ENCODE measurements at places on chromosomes 3 and 15.

DNA sequence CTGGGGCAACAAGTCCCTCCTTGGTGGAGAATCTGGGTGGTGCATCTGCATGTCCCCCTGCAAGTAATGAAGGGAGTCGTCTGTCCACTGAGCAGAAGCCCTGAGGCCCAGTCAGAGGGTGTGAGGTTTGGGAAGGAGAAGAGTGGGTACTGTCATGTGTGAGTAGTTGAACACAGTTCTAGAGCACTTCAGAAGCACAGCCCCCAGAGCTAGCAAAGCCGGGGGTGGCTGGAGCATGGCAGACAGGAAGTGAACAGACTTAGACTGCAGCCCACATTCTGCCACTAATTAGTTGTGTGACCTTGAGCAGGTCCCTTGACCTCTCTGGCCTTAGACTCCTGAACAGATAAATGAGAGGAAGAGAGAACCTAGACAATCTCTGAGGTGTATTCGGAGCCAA, 207.6 kb downstream of the UACA start:
- no peak for DNase-seq

- DNase-seq: no peak
Measured at GRCh38 chr15:88467935-88468528, 524 bp downstream of the MRPS11 start.

DNA sequence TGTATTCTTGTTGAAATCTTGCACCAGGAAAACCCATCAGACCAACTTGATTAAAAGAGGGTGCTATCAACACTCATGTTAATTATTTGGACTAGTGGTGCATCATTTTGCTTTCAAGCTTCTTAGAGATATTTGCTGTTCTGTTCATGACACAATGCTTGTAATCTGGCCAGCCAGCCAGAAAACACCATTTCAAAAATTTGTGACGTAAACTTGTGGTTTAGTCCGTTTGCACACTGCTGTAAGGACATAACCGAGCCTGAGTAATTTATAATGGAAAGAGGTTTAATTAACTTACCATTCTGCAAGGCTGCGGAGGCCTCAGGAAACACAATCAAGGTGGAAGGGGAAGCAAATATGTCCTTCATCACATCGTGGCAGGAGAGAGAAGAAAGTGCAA, 374.3 kb upstream of the TGFBR2 start:
- no peak for DNase-seq

- DNase-seq: no peak
Measured at GRCh38 chr3:112640276-112640929, 540 bp downstream of the CCDC80 start.

- DNase-seq: no peak
Measured at GRCh38 chr3:52222319-52223221, 2.9 kb downstream of the TLR9 start.

DNA sequence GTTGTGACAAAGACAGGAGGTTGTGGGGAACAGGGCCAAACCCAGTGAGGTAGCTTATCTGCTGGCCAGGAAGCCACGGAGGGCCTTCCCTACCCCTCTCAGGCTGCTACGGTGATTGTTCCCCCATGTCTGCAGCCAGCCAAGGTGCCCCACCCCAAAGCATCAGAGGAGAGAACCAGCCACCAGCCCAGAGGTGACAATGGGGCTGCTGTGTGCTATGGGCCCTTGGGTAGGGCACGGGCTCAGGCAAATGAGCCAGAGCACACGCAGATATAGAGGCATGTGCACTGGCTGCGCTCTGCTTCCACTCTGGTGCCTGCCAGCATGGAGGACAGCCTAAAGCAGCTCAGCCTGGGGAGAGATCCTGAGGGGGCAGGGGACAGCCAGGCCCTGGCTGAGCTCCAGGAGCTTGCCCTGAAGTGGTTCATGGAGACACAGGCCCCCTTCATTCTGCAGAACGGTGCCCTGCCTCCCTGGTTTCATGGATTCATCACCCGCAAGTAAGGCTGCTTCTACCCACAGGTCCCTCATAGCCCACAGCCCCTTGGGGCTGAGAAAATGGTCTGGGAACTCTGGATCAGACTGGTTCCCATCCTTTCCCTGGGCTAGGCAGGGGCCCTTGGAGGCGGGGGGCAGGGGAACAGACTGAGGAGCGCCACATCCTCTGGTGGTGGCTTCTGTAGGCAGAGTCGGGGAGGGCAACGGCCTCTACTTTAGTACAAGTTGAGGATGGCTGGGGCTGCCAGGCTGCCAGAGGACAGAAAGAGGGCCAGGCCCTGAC, at the start of gene SH2D7:
SH2D7 (plus strand) TSS at position 301 of the 781 bp plus-strand sequence; CDS start at position 325, 24 bp downstream.
- no peak for DNase-seq

- no peak for DNase-seq
Measured at GRCh38 chr3:177213801-177214535, 16.7 kb upstream of the TBL1XR1 start.

- DNase-seq: no peak
Measured at GRCh38 chr15:36430726-36431265, 148.6 kb upstream of the CDIN1 start.

GRCh38 chr15:86915811-86916331, 836.2 kb downstream of the AGBL1 start:
- DNase-seq: no peak

GRCh38 chr15:25056484-25057425, 102.0 kb downstream of the SNRPN start:
- DNase-seq: no peak

DNA sequence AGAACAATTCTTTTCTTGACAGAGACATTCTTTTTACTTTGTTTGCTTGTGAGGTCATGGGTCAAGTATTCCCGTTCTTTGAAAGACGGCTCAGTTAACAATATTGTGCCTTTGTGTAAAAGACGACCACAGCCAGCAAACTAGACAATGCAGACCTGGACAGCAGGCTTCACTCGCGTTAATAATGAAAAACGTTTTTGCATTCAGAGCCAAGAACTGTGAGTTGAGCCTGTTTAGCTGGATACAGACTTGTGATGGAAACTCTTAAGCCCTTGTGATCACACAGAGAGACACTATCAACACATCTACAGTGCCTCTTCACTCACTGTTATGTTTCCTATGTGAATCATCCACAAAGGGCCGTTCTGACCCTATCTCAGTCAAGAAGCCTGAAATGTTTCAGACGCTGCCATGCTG, 37.3 kb upstream of the CMTM7 start:
- DNase-seq: no peak

DNA sequence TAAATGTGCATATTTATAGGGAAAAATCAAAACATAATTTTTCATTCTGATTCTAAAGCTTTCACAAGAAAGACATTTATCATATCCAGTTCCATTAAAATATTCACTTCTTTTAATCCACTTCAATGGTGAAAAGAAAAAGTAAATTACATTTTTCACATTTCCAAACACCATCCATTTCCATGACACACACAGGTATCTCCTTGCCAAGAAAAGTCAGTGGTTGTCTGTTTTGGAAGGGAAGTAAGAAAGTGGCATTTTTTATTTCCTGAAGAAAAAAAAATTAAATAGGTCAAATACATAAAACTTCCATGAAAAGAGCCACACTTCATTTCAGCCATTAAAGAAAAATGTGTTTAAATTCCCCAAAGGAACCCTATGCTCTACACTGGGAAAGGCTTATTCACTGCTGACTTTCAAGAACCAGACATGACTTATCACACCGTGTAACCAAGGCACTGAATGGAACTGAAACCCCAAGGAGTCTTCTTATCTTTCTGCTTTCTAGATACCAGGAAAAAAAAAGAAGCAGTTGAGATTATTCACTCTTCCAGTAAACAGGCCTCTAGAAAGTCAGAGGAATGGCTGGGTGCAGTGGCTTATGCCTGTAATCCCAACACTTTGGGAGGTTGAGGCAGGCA, 44.5 kb downstream of the OSBPL10 start:
- no peak for DNase-seq
